ENCODE measurements at places on chromosomes 12 and 14.

DNA sequence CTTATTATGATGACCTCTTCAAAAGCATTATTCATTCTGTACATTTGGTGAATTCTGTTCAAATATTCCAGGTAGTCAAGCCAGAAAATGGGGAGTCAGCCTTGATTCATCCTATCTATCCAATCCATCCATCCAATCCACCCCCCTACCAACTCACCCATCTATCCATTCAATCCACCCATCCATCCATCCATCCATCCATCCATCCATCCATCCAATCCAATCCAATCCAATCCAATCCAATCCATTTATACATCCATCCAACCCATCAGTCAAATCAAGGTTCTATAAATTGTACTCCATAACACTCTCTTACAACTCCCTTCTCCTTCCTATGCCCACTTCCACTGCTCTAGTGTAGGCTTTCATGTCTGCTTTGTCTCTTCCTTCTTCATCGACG lies 35.8 kb upstream of the GRIP1 start:
- DNase-seq, result no peak

DNA sequence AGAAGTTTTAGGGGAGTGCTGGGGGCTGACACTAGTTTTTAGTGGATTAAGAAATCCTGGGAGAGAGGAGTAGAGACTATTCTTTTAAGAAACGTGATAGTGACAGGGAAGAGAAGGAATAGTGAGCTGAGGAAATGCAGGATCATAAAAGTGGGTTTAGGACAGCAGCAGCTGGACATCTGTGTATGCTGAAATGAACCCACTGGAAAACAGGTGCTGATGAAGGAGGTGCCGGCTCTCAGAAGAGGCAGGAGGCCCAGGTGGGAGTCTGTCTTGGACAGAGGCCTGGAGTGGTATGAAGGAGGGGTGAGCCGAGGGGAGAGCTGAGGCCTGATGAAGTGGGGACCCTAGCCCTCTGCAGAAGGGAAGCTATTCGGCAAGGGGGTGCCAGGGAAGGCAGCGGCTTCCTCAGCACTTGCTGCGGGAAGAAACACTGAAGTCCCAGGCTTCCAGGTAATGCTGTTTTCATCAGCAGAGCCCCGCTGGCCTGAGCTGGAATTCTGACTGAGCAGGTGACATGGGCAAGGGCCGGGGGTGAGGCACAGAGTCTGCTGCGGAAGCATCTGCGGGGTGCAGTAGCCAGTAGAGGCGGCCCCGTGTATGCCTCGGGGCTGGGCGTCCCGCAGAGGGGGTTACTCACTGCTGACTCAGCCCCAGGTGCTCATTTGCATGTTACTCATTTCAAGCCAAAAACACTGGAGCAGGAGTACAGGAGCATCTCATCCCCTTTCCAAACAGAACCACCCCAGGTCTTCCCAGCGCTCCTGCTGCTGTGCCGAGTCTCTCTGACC lies 89.7 kb downstream of the TMCC3 start:
- DNase-seq, result no peak

GRCh38 chr12:953776-954175 lies 4.3 kb upstream of the RAD52 start:
- no peak for DNase-seq

DNA sequence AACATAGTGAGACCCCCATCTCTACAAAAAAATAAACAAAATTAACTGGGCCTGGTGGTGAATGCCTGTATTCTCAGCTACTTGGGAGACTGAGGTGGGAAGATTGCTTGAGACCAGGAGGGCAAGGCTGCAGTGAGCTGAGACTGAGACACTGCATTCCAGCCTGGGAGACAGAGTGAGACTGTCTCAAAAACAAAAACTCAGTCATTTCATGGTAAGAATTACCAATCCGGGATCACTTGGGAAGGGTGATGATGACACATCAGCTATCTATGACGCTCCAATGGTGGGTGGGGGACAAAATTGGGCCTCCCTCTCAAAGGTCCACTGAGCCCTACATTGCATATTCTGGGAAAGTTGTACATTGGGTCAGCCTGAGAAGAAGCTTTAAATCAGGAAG lies 47.7 kb downstream of the SERPINA3 start:
- DNase-seq, result no peak

DNA sequence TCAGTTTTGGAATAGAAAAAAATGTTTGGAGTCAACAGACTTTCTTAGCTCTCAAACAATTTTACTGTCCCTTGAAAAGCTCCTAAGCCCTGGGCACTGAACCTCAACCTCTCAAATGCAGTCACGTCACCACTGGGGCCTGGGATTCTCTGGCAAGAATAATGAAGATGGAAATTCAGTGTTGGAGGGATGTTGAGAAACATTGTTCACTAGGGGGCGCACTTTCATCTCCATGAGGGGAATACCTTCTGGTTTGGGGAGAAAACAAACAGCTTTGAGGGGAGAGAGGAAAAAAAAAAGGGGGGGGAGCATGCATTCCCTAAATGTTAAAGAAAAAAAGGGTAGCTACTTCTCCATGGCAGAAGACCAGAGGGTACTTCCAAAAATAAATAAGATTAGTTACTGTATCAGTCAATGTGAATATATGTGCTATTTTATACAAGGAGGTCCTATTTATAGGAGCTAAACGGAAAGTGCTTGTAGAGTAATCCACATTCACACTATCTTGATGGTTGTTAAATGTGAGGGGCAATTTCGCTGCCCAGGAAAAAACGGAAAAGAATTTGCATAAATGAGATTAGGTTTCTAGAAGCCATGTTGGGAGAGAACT lies 5.8 kb upstream of the TBPL2 start:
- peak; percentile 81 for DNase-seq

Measured in NCI-H2081 (cell line).